ENCODE measurements at places on chromosomes 3 and 15.

GRCh38 chr3:31713816-31714215 lies 181.1 kb downstream of the STT3B start:
- no peak for DNase-seq

DNA sequence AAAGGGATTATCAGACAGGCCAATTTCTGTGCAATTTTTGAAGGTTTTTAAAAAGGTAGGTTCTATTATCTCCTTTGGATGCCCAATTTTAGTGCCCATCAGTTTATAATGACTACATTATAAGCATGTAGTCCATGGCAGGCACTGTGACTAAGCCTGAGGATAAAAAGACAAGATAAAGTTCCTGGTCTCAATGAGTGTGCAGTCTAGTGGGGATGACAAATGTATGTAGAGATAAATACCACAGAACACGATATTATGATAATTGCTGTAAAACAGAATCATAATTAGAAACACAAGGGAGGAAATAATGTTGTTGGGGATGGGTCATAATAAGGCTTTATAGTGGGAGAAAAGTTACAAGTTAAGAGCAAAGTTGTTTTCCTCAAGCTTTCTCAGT lies 163.1 kb downstream of the ZNF385D start:
- peak; percentile 1 for DNase-seq

- DNase-seq: no peak
Observed at GRCh38 chr3:126439346-126439967, 36.2 kb downstream of the ZXDC start.

DNA sequence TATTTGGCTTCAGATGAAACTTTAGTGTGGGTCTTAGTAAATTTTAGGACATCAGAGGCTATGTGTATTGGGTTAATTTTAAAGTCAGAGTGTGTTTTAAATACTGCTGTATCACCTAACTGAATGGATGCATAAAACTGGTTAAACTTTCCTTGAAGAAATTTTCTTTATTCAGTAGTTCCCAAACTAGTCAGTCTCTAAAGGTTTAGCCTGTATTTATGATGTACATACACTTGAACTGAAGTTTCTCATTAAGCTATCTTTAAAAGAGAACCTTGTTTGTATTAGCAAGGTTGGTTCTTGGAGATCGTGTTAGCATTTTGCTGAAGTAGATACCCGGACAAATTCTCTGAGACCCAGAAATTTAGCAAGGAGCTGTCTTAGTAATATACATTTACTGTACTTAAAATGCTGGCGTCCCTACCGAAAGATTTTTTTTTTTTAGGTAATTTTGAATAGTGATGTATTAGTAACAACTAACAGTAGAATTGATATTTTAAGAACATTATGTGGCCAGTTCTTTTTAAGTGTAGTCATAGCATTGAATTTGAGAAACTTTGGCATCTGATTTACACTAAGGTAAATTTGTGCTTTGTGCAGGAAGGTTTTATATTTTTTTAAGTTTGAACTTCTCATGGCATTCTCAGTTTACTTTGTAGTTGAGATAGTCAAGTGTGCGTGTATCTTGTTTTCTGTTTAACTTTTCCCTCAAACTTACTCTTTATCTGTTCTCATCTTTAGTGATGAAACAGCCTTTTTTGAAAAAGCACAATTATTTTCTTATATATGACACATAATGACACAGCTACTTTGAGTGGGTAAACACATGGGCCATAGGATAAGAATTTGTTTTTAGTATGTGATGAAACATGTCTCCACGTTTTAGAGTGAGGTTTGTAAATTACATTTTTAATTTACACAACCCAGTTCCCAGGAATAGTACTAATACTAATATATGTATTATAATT lies 2.9 kb downstream of the DIPK2A start:
- DNase-seq: peak; percentile 55

DNA sequence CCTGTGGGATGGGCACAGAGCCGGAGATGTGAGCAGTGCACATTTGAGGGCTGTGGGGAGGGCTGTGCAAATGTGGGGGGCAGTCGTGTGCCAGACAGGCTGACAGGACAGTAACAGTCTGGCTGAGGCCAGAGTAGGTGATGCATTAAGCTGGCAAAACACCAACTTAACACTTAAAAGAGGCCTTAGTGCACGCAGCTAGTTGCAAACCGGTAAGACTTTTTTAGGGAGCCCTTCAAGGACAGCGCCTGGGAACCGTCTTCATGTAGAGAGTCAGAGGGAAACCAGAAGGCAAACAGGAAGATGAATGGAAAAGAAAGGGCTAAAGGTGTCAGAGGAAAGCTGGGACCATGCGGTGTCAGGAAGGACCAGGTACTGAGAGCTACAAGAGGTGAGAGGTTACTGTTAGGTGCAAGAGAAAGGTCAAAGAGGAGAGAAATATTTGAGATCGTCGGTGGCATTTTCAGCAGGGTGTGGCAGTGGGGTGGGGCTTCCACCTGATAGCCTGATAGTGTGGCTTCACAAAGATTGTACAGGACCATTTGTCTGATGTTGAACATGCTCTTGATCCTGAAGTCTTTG lies 30.0 kb upstream of the CHD2 start:
- no peak for DNase-seq

- DNase-seq: no peak
Observed at GRCh38 chr15:99978426-99978825, 245.2 kb upstream of the LYSMD4 start.

Measured in fibroblast of skin of back (primary cell).